Activated naive CD4-positive, alpha-beta T cell treated with anti-CD3 and anti-CD28 coated beads, Interleukin-2, amount 50 U/mL, for 16 hours (primary cell): ENCODE measurements at places on chromosomes 2 and 18.

DNA sequence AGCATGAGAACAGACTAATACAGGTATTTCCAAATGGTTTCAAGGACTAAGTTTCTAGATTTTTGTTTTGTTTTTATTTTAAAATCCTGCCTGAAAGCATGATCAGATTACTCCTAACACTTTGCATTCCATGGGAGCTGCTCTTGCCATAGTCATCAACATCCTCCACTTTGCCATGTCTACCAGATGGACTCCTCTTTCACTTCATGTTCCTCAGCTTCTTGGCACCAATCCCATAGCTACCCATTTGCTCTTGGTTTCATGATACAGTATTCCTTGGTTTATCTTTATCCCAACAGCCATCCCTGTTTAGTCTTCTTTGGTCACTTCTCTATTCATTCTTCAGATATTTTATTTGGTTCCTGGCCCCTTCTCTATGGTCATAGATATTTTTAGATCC, 154.2 kb upstream of the CCDC195 start:
- no peak for DNase-seq

DNA sequence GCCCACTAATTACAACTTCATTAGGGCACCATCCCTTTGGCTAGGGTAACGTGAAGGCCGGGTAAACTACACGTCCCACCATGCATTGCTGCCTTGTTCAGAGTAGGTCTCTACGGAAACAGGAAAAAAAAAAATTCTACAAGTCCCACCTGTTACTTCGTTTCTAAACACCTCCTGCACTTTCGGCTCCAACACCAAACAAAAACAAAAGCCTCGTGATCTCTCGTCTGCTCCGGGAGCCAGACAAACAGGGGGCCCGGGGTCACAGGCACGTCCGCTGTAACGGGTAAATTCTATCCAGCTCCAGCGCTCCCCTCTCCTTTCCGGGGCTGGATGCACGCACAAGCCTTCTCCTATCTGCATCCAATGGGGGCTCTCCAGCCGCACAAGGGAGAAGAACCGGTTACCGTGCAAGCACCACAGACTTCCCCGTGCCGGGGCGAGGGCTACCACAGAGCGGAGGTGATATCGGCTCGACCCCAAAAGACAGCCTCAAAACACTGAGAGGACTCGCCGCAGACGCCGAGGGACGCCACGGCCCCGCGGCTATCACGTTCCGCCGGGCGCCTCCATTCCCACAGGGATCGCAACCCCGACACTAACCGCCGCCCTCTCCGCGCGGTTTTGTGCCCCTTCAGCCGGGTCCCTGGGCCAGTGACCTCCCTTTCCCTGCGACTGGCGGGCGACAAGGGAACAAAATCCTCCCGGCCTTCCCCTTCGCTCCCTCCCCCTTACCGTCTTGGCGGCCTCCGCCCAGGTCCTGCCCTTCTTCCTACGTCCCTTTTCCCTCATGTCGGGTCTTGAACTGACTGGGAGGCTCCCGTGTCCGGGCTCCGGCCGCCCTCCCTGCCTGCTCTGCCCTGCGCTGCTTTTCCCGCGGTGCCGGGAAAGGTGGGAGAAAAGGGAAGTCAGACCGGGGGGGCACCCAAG, 591 bp downstream of the ASXL2 start:
- peak; percentile 51 for DNase-seq

GRCh38 chr2:28989973-28990372, 8.9 kb downstream of the TOGARAM2 start:
- DNase-seq, result no peak

- no peak for DNase-seq
These were observed 171.9 kb downstream of the HRH4 start for GRCh38 chr18:24632158-24632988.

DNA sequence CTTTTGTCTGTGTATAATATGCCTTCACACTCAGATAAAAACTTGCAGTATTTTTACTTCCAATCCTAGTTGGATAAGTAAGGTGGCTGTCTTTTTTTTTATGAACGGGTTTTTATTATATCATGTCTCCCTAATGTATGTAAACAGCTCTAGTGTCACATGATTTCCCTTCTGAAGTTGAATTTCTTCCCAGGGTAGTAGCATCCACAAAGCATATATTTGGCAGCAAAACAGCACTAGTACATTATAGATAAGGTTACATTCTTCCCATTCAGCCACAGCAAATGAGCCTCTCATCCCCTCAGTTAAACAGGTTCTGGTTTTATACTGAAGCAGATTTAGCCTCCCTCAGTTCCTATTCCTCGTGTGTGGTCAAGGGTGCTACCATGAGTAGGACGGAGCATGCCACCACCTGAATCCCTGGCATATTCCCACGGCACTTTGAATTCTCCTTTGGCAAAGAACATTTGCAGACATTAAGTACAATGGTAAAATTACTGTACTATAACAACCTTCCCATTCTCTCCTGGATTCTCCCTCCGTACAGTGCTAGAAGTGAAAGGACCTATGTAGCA, 15.4 kb upstream of the DTNA start:
- DNase-seq, result no peak

- no peak for DNase-seq
These were observed 3.1 kb downstream of the EFR3B start for GRCh38 chr2:25044990-25045389.

GRCh38 chr18:45245091-45245511, 370.2 kb upstream of the SLC14A2 start:
- DNase-seq, result no peak

- no peak for DNase-seq
These were observed 664.9 kb downstream of the METTL4 start for GRCh38 chr18:1906421-1906820.

DNA sequence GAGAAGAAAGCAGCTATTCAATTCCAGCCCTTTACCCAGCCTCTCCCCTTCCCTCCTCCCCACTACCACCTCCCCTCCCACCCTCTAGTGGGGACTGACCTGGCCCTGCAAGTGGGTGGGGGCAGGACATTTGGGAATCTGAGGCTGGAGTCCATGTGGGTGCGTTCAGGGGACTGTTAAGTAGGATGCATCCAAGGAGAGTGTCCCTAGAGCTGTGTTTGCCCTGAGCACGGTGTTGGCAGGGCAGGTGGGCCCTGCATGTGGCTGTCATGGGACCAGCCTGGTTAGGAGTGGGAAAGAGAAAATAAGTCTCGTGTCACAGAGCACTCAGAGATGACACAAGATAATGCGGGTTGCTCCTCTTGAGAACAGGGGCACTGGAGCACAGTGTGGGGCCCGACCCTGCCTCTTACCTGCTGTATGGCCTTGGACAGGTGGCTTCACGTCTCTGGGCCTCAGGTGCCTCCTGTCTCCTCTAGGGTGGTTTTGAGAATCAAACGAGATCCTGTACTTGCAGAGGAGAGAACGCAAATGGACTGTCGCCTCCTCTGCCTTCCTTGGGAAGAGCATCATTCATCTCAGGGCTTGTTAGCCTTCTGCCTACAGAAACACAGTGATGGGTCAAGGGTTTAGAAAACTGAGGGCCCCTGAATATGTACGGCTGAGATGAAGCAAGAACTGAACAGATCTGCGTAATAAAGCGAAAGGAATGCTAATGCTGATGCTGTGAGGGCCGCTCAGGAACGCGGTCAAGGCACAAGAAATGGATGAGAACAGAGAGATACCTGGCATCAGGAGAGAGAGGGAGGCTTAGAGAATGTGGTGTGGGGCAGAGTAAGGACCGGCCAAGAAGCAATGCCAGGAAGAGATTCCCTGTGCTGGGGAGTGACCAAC, 187.7 kb upstream of the HAAO start:
- DNase-seq, result no peak

DNA sequence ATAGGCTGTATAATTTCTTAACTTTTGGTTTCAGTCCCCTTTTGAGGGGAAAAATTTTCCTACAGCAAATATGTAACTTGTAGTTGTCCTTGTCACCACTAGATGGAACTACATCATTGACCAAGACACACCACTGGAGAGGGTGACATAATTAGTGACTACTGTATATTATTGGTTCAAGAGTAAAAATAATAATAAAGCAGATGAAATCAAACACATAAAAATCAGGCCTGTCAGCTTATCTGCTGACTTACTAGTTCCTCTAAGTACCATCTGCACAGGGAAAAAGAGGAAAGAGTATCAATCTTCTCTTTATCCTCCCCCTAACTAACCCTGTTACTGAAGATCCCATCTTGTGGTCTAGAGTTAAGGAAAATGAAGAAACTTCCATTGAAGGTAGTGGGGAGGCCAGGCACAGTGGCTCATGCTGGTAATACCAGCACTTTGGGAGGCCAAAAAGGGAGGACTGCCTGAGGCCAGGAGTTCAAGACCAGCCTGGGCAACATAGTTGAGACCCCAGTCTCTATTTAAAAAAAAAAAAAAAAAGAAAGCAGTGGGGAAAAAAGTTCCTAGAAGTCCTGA, 29.6 kb upstream of the ENOSF1 start:
- no peak for DNase-seq

DNA sequence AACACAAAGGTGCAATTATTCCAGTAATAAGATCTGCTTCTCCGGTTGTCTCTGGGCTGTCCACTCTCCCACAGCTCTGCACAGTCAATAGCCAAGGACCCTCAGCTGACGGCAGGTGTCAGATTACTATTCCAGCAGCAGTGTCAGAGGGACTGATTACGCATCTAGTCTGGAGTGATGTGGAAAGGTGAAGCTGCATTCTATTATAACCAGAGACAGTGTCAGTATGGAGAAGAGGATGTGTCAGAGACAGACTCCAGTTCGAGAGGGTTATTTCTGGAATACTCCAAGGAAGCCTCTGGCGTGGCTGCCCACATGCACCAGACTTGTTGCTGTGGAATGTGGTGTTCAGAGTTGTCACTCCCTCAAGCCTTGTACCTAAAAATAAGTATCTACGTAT, 163.6 kb upstream of the TMEM200C start:
- no peak for DNase-seq

- no peak for DNase-seq
These were observed 43.5 kb downstream of the ASAP2 start for GRCh38 chr2:9250091-9250490.

GRCh38 chr2:120525056-120526046, 179.4 kb downstream of the INHBB start:
- no peak for DNase-seq

- no peak for DNase-seq
These were observed 43.5 kb downstream of the CWC22 start for GRCh38 chr2:179963626-179964025.

DNA sequence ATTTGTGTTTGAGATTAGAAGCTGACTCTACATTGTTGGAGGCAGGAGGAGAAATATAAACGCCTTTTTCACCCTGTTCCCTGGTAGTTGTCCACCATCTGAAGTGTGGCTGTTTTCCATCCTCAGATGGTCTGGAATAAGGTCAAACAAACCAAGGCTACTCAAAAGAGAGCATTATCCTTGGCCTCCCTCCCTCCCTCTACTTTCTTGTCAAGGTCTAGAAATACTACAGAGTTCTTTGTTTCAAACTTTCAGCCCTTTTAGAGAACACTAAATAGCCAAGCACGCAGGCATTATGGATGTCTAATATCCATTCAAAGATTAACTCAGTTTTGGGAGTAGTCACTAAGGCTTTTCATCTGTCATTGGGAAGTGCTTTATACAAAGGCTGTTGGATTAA, 215.8 kb upstream of the ITGA4 start:
- DNase-seq, result no peak

GRCh38 chr2:16635791-16636699, 29.6 kb downstream of the CYRIA start:
- no peak for DNase-seq

- peak; percentile 67 for DNase-seq
These were observed 32.8 kb downstream of the TTC32 start for GRCh38 chr2:19868701-19869580.

DNA sequence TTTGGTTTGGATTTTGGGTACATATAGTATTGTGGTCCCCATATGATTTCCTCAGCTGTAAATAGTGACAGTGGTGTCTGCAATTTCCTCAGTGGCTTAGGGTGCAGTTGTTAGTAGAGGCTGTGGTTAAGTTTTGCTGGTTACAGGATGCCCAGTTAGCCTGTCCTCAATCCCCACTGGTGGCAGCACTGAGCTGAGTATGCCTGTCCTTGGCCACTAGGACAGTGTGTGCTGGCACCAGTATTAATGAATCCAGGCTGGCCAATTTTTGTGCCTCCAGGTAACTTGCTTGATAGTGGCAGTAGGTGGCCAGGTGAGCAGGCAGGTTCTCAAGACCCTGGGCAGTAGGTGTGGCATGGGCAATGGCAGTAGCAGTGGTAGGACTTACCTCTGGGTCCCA, 973.1 kb downstream of the TMEM182 start:
- DNase-seq, result no peak

DNA sequence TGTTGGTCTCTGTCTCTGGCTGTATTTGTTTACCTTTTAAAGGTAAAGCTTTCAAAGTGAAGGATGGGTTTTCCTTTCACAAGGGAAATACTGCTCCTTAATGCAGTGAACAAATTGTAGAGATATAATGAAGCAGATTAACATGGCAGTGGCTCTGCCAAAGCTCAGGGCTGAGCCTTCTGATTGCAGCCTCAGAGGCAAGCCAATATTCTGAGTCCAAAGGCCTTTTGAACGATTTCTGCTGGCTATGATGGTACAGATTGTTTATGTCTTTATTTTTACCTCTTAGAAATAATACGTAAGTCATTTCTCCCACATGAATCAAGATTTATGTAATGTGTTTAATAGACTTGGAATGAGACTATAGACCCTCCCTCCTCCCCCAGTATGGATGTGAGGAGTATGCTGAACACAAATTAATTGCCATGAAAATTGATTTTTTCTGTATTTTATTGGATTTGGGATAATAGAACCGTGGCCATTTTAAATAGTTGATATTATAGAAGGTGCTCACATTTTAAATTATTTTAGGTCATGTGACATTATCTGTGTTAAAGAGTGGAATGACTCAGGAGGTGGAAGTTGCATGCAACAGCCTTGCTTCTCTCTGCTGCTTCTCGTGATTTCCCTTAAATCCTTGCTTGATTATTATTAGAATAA, 772 bp downstream of the SCN2A start:
- no peak for DNase-seq

- no peak for DNase-seq
These were observed 25.8 kb upstream of the SOS1 start for GRCh38 chr2:39146630-39147029.

- DNase-seq, result peak; percentile 85
These were observed 1.3 kb downstream of the BCL2 start for GRCh38 chr18:63317982-63318888.

DNA sequence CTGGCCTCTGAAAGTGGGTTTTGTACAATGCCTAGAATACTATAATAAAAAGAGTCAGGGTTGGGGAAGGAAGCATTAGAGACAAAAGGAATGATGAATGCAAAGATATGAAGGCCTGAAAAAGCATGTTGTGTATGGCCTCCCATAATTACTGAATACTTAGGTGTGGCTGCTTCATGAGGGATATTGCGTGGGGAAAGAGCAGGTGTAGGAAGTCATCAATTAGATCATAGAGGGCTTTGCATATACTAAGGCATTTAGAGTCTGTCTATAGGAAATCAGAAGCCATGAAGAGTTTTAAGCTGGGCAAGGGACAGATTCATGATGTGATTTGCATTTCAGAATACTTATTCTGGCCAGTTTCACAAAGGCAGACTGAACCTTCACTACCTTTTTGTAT, 48.2 kb downstream of the NCOA1 start:
- no peak for DNase-seq

DNA sequence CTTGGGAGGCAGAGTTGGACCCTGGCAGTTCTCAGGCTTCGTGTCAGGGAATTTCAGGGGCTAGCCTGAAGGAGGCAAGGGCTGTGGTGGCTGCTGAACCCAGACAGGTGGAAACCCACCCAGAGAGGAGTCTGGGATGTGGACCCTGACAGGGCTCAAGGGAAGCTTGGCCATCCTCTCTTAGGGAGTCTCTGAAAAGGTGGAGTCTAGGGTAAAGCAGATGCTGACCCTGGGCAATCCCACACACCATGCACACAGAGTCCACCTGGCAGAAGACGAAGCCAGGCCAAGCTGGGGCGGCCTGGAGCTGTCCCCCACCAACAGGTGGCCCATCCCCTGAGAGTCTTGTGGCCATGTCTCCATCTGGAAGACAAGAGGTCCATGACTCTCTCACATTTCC, 41.2 kb upstream of the TEX51 start:
- DNase-seq, result no peak
